NCI-H460 (cell line): ENCODE measurements at places on chromosomes 3 and 15.

DNA sequence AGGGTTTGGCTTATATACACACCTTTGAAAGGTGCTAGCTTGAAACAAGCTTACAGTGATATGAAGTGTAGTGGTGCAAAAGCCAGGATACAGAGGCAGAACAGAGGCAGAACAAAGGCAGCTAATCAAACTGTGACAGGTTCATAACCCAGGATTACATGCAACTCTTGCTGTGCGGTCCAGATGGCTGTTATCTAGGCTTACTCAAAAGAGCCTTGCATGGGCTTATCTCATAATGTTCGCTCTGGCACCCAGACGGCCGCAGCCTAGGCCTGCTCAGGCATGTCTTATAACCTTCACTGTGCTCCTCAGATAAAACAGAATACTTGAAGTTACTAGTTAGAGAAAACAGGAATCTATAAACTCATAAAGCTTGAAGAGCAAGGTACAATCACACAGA, 22.8 kb upstream of the NOX5 start:
- DNase-seq, result no peak

DNA sequence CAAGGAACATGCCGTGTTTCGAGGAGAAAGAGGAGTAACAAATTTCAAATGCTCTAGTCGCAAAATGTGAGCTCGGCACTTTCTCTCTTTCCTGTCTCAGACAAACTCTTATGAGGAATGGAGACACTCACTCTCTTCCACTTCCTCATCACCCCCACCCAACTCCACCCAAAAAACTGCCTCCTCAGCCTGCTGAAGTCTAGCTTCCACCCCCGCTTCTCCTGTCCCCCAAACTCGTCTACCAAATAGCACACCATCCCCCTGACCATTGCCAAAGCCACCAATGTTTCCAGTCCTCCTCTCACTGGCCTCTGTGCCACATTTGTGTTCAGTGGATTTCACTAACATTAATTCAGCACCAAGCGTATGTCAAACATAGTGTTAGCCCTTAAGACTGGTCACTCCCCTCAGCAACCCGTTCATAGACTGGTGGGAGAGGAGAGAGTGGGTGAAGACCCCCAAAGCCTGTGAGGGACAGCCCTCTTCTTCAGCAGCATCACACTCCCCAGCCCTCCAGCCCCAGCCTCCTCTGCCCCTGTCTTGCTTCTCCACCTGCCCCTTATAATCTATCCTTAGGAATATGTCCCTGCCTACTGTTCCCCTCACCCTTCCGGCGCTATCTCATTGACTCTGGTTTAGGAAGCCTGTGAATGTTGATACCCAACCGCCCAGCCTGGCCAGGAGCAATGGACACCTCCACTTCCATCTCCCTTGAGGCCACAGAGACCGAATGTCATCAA, 77.3 kb downstream of the FAM174B start:
- DNase-seq, result no peak

DNA sequence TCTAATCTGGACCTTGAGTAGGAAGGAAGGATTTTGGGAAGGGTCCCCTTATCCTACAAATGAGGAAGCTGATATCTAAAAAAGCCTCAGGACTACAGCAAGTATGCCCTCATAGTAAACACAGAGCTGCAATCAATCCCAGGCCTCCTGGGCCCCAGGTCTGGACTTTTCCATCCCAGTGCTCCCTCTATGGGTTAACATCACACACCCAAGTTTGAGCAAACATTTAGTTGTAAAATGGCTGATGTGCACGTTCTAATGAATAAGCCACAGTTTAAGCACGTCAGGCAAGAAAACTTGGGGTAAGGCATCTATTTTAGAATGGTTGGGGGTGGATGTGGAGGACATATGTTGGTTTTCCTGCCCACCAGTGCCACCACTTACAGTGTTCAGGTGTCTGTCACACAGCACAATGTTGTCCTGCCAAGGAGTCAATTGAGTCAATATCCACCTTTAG, 44.3 kb upstream of the UBE2E1 start:
- DNase-seq, result peak; percentile 42

DNA sequence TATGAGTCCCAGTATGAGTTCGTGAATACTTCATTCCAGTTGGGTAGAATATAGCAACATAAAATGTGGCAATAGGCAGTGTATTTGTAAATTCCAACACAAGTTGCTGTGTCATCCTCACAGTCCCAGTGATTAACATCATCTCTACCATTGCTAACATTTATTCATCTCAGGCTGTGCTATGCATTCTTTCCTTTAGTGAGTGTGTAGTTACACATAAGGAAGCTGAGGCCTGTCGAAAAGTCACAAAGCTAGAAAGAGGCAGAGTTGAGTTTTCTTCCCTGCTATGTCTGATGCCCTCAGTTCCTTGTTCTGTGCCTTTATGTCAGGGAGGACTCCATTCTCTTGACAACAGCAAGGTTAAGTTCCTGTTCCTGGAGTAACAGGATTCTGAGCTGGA, 96.4 kb downstream of the FNDC3B start:
- no peak for DNase-seq

DNA sequence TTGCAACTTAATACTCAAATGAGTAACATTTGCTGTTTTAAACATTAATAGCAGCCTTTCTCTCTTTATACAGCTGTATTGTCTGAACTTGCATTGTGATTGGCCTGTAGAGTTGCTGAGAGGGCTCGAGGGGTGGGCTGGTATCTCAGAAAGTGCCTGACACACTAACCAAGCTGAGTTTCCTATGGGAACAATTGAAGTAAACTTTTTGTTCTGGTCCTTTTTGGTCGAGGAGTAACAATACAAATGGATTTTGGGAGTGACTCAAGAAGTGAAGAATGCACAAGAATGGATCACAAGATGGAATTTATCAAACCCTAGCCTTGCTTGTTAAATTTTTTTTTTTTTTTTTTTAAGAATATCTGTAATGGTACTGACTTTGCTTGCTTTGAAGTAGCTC, 40.3 kb downstream of the CTNNB1 start:
- DNase-seq, result no peak

GRCh38 chr15:68674975-68675374, 96.2 kb downstream of the CORO2B start:
- no peak for DNase-seq

DNA sequence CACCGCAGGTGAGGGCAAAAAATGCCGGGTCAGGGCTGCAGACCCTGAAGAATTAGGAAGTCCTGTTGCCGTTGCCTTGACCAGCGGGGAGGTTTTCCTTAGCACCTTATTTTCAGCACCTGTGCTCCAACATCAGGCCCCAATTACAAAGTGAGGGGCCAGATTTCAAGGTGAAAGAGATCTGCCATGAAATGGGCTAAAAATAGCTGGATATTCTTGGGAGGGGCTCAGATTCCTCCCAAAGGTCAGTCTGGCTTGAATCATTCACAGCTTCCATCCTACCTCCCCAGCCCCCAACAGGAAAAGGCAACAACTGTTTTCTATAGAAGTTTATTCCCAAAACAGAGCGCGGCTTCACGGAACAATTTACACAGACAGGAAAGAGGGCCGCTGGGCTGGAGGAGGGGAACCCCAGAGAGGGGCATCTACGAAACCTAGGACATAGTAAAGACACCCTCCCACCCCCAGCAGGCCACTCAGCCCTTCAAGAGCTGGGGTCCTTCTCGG, 941 bp upstream of the SLC26A6 start:
- DNase-seq, result no peak

- DNase-seq, result no peak
Measured at GRCh38 chr3:123082370-123083065, 15.7 kb downstream of the PDIA5 start.

DNA sequence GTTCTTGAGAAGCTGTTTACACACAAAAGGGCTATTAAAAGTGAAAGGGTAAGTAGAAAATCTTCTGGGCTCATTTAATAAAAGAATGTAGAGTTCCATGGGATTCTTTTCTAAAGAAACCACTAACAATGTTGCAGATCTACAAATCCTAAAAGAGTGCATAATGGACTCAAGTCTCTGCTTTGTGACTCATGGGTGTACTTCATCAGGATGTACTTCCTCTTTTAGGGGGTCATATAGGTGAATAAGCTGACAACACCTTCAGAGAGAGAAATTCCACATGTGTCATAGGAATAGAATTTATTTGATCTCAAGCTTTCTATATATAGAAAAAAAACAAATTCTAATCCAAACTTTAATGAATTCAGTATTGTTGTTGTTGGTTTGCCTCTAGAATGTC, 355.5 kb downstream of the TIGIT start:
- DNase-seq, result no peak

DNA sequence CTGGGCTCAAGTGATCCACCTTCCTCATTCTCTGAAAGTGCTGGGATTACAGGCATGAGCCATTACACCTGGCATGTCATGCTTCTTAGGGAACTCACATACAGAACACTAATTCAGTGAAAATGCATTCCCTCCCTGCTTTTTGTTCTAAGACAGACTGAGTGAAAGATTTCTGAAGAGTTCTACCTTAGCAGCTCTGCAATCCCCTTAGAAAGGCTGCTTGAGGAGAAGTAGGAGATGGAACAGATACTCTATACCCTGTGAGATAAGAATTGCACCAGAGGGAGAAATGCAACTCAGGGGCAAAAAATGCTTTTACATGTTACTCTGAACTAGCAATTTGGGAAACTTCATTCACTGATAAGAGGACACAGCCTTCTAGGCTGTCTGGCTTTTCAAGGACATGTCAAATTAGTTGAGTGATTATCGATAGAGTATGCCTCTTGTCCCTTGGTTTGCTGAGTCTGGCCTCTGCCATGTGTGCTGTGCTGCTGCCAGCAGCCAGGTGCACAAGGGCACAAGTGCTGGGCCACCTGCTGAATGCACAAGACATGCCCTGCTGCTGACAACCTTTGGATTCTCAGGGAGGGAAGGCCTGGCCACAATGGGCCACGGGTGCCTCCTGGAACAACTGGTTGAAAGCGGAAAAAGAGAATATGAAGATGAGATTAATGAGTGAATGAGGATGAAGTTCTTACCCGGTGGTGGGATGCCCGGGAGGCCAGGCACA, 17.8 kb downstream of the UQCC5 start:
- no peak for DNase-seq

DNA sequence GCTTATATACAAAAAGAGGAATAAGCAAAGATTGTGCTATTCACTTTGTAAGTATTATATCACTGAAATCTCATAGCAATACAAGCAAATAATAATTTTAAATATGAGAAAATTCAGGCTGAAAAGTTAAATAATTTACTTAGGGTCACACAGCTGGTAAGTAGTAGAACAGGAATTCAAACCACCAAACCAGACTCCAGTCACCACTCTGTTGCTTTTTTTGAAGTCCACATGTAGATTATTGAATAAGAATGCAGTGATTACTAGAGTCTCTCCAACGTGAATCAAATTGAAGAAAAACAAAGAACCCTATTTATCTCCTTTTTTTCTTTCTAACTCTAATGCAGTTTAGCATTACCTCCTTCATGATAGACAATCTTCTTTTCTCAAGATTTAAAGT, 15.9 kb downstream of the SPICE1 start:
- no peak for DNase-seq

DNA sequence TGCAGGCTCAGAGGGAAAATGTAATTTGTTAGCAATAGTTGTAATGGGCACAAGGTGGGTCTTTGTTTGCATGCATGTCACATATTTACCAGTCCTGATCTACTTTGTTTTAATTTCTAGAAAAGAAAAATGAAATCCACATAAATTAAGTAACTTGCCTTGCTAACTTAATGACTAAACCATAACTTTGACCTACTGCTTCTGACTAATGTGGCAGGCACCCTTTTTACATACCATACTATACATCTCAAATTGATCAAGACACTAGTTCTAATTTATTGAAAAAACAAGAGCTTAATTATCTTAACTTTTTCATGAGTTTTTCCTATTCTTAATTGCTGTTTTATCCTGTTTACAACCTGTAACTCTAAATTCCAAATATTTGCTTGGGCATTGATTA, 93.2 kb downstream of the ATP11B start:
- DNase-seq, result no peak

- DNase-seq, result no peak
Measured at GRCh38 chr15:41794081-41794480, 19.8 kb downstream of the MAPKBP1 start.

DNA sequence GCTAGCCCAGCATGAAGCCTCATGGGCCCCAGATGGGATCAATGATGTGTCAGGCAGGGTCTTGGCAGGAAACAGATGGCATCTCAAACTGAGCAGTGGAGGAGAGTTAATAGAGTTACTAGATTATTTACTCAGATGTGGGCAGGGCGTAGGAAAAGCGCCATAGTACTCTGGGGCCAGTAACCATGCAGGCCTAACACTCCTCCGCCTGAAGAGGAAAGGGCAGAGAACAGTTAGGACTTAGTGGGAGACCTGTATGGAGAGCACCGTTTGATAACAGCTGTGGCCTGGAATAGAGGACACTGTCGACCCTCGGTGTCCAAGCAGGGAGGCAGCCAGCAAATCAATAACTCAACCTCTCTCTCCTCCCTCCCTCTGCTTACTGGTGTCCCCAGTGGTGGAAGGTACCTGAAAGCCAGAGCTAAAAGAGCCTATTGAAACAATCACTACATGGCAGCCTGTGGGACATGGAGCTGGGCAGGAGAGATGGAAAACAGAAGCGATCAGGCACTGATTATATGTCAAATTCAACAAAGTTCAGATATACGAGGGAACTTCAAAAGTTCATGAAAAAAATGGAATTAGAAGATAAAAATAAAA, 111.4 kb upstream of the CCNL1 start:
- no peak for DNase-seq

DNA sequence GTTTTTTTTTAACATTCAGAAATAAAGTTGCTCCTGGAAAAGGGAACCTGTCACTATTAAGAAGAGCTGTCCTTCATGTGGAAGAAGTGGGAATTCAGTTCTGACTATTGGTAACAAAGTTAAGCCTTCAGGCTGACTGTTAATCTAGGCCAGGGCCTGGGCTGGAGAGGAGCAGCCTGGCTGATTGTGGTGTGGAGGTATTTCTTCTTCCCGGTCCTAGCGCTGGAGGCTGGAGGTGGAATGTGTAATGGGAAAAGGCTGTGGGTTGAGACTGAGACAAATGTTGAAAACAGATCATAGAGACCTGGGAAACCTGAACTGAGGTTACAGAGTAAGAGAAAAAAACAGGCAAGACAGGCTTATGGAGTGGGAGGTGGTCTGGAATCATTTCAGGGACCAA, 23.8 kb upstream of the SH3BP5 start:
- no peak for DNase-seq

DNA sequence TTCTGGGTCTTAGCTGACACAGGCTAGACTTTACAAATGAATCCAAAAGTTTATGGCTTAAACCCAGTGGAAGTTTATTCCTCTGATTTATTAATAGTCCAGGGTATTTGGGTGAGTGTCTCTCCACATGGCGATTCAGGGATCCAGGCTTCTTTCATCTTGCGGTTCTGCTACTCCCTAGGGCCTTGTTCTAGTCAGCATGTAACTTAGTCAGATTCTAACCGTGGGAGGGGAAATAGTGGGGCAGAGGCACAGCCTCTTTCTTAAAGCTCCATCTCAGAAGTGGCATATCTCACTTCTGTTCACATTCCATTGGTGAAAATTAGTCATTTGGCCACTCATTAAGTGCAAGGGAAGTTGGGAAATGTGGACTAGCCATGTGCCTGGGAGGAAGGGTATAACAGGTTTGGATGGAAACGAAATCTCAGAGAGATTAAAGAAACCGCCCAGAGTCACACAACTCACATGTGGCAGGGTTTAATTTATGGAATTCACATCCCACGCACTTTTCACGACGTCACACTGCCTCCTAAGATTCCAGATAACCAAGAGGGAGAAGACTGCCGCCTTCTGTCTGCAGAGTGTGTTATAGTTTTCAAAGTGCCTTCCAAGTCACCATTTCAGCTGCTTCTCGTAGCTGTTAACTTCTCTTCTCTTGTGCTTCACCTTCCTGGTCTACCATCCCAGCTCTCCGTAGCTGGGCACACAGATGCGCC, 11.4 kb upstream of the RASGRF1 start:
- DNase-seq, result no peak
